Kasumi-1 (cell line): ENCODE measurements at places on chromosomes 1 and 21.

DNA sequence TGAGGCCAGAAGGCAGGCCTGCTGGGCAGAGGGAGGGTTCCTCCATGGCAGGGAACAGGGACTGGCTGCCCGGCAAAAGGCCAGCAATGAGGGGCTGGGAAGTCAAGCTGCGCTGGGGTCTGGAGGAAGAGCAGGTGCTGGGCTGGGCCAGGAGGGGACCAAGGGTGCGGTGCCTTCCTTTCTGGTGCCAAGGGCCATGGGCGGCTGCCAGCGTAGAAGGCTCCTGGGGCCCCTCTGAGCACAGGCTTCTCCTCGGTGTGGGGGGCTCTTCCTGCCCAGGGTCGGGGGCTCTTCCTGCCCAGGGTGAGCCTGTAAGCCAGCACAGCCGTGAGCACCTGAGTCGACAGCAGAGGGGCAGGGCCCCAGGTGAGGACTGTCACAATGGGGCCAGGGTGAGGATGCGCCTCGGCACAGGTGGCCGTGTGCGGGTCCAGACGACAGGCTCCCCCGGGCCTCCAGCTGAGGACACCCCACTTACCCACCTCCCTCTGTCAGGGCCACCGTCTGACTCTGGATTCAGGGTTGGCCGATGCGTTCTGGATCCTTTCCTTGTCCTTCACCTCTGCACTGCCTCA is 10.7 kb upstream of the DNMT3L start:
- no peak for DNase-seq

DNA sequence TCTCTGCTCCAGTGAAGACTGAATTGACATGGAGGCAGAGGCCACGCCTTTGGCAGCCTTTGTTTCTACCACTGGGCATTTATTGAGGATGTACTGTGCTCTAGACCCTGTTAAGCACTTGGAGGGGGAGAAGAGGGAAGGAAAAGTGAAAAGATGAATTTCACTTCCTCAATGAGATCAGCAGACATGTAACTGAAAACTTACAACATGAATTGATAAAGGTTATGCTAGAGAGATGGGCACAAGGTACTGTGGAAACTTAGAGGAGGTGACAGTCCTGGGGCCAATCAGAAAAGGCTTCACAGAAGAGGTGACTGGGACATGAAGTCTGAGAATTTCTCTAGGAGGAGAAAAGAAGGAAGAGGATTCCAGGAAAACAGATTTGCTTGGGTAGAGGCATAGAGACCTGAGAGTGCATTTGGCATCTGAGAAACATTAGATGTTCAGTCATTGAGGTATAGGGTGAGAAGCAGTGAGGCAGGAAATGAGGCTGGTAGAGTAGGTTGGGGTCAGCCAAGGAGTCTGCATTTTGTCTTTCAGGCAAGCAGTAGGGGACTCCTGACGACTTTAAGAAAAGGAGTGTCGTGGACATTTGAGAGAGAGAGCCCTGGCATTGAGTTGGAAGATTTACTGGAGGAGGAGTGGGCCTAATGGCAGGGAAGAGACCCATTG is 113.0 kb downstream of the SYT2 start:
- no peak for DNase-seq

GRCh38 chr1:37725851-37726613 is 33.7 kb downstream of the CDCA8 start:
- no peak for DNase-seq

DNA sequence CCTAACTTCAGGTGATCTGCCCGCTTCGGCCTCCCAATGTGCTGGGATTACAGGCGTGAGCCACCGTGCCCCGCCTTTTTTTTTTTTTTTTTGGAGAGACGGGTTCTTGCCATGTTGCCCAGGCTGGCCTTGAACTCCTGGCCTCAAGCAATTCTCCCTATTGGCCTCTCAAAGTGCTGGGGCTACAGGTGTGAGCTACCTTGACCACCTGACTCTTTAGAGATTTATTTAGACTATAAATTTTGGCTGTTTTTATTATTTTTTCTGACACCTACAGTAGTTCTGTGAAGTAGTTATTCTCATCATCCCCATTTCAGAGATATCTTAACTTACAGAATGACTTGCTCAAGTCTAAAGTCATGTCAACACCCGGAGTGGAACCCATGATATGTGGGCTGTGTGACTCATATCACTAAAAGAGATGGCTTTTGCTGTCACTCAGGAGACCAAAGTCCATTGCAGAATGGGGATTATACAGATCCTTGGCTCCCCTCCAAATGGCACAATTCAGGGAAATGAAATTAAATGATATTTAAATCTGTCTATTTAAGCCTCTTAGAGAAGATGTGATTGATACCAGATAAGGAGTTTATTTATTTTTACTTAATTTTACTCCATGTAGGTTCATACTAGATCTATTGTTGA is 93.2 kb downstream of the CTH start:
- no peak for DNase-seq

- DNase-seq = no peak
Observed at GRCh38 chr1:236687273-236687672, 974 bp downstream of the ACTN2 start.

- no peak for DNase-seq
Observed at GRCh38 chr1:147745271-147745670, 15.1 kb downstream of the GJA5 start.

- DNase-seq = peak; percentile 52
Observed at GRCh38 chr21:37348664-37349063, 17.9 kb upstream of the DYRK1A start.

- no peak for DNase-seq
Observed at GRCh38 chr21:46000182-46000730, 18.7 kb downstream of the COL6A1 start.

DNA sequence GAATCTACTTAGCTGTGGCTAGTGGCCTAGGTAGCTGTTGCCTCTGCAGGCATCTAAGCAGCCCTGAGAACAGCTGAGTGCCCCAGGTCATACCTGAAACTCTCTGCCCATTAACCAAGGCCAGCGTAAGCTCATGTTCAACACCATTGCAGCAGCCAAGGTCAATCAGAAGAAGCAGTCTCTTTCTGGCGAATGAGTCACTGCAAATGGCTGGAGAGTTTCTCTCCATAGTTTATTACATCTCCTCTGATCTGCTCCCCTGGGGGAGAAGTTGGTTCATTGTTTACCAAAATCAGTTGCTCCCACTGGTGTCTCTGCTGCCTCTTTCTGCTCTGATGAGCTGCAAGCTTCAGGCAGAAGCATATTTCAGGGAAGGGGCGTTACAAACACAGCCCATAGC is 6.9 kb upstream of the BCL9 start:
- DNase-seq = no peak

DNA sequence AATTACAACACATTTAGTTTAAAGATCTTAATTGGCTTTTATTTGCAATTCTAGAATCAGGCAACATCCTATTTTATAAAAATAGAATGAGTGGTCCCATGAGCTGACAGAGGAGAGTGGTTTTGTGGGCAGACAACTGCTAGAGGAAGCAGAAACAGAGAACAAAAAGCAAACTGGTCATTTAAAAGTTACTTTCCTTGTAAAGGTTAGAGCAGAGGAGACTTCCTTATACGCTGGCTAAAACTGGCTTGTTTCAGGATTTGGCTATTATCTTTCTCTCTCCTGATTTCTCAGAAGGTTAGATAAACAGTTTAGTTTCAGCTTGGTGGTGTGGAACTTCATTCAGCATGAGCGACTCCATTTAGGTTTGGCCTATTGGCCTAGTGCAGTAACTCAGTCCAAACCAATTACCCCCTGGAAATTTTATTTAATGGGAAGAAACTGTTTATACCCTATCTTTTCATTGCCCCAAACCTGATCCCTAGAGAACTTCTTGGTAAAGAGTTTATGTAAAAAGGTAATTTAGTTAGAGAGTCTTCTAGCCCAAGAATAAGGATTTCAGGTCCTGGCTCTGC is 32.2 kb upstream of the IL20 start:
- peak; percentile 61 for DNase-seq

DNA sequence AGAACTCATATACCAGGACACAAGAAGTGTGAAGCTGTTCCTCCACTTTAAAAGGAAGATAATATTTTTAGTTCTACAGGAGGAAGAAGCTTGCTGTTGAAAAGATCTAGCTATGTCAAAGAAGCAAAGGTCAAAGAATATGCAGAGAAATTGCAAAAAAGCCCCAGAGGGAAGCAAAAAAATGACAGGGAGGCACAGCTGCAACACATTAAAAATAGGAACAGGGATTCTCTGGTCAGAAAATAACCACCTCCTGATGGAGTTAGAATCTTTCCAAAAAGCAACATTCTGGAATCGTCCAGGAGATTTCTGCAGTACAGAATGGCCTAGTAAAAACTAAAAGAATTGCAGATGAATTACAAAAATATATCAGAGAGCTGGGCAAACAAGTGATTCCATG is 238.9 kb upstream of the PRMT6 start:
- no peak for DNase-seq

DNA sequence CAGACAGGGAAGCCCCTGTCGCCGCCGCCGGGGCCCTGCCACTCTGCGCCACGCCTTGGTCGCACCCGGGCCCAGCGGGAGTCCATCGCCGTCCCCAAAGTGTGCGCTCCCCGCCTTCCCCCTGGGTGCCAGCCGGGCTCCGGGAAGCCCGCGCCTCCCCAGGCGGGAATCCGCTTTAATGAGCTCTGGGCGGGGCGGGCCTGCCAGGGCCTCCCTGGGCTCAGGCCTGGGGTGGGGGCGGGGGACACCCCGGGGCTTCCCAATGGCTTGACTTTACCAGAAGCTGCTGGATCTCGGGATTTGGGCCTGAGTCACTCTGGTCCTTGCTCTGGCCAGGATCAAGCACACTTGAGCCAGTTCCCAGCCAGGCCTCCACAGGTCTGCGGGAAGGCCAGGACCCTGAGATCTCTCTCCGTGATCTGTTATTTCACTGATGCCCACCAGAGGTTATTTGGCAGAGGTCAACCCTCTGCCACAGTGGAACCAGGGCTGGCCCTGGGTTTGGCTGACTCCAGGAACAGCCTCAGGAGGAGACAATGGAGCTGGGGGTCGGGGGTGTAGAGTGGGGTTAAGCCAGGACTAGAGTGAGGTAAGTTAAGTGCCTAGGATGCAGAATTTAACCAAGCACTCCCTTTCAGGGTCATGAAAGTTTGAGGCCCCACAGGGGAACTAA is 178.4 kb upstream of the EDN2 start:
- DNase-seq = no peak

DNA sequence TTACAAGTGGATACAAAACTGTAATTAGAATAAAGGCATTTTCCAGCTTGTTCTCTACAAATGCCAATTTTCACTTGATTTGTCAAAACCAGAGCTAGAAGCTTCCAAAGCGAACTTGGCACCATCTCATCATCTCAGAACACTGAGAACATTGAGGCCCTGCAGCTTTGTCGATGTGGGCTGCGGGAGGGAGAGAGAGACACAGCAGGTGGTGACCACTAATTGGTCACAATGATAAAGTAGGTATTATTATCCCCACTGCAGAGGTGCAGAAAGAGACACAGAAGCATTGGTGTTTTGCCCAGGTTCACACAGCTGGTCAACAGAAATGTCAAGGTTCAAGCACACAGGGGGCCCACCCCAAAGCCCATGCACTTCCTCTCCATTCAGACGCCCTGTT is 72.2 kb upstream of the KRTAP19-8 start:
- DNase-seq = no peak

DNA sequence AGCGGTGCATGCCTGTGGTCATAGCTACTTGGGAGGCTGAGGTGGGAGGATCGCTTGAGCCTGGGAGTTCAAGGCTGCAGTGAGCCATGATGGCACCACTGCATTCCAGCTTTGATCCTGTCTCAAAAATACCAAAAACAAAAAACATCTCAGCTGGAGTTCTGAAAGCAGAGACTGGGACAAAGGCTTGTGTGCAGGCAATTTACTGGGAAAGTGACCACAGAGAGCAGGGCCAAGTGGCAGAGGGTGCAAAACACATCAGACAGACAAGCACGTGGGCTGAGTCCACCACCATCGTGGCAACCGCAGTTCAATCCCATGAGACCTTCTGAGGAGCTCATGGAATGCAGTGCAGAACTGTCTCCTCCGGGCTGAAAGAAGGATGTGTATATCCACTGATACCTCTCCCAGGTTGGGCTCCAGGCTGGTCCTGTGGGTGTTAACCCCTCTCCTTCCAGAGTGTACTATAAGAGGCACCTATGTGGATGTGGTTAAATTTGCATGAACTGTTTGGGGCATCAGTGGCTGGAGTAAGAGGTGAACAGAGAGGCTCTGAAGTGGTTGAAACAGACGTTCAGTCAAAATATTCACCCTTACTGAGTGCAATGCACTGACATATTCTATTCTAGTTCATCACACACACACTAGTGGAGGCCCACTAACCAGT is 10.8 kb downstream of the PIGP start:
- DNase-seq = no peak

- no peak for DNase-seq
Observed at GRCh38 chr1:229674042-229674441, 48.0 kb downstream of the URB2 start.

GRCh38 chr1:43309405-43310025 is 8.7 kb downstream of the TIE1 start:
- DNase-seq = no peak

- DNase-seq = no peak
Observed at GRCh38 chr1:163414778-163415177, 93.0 kb downstream of the NUF2 start.

DNA sequence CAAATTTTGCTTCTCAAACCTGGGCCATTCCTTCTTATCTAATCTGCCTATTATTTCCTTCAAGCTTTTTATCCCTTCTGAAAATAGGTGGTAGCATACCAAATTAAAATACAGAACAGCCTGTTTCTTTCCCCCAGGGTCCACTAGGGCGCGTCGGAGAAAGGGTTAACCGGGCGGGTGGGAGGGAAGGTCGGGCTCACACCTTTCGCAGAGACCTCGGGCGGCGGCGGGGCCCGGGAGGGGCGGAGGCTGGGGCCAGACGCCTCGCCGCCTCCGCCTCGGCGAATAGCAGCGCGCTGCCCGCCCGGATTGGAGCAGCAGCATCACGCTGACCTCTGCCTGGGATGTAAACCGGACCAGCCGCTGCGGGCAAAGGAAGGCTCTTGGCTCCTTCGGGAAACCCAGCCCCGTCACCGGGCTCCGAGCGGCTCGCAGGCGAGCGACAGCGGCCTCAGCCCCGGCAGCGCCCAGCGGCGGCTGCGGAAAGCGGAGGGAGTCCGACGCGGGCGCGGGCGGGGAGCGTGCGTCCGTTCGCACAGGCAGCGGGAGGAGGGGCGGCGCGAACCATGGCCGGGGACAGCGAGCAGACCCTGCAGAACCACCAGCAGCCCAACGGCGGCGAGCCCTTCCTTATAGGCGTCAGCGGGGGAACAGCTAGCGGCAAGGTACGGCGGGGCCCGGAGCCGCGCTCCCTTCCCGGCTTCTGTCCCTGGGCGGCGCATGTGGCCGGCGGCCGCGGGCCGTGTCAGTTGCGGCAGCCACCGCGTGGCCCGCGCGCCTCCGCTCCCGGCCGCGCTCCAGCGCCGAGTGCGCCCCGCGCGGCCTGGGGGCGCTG is at the start of gene UCK2:
Gene UCK2, plus strand, starts transcription at position 347 of the 835 bp plus-strand sequence. Its CDS starts 220 bp downstream, at position 567.
- DNase-seq = peak; percentile 60
